ENCODE measurements at places on chromosomes 12 and 14.

GRCh38 chr12:50192908-50193307 lies 25.7 kb upstream of the CERS5 start:
- peak; percentile 77 for DNase-seq

DNA sequence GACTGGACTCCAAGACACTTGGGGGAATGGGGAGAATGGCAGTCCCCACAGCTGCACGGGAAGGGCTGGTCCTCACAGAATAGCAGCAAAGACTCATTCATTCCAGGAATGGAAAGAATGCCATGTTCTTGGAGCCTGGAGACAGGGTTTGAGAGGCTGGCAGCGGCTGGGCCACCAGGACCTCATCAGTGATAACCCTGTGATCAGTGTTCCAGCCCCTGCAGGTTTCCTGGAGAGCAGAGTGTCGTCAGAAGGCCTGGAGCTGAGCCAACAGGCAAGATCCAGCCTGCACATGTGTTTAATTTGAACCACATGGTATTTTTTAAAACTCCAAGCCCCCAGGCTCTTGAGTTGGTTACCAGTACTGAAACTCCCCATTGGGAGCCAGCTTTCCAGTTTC lies 11.3 kb downstream of the BDKRB1 start:
- DNase-seq: peak; percentile 89

- no peak for DNase-seq
Measured at GRCh38 chr14:58141893-58142292, 10.1 kb downstream of the ARMH4 start.

- DNase-seq: peak; percentile 100
Measured at GRCh38 chr12:6336079-6336888, 5.6 kb downstream of the TNFRSF1A start.

DNA sequence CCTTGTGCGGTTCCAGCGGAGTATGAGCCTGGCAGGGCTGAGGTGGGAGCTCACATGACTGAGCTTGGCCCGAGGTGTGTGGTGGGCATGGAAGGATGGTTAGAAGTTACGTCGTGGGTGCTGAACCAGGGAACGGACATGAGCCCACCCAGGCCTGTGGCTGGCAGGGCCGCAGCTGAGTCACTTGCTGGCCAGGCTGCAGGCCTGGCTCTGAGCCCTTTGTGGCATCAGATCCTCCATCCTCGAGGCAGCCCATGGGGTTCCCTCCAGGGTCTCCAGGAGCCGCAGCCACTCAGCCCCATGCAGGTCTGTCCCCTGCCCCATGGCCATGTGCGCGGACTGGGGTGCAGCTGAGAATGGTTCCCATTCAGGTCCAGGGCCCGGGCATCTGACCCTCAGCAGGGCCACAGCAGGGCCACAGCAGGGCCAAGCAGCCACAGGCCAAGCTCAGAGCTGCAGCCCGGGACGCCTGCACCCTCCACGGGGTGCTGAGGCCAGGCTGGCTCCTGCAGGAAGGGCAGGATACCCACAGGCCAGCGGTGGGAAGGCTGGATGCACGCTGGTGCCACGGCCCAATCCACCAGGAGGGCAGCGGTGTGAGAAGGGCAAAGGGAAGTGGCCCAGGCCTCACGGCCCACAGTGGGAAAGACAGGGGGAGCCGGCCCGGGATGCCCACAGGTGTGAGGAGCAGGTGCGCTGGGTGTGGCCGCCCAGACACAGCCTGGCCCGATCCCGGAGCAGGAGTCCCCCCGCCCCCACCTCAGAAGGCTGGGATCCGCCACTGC lies 26.3 kb upstream of the ULK1 start:
- no peak for DNase-seq

GRCh38 chr12:51951843-51952722 lies 584 bp downstream of the ACVR1B start:
- no peak for DNase-seq

- DNase-seq: no peak
Measured at GRCh38 chr12:17139931-17140330, 534.0 kb upstream of the LMO3 start.

- peak; percentile 41 for DNase-seq
Measured at GRCh38 chr14:69695322-69696203, 71.4 kb upstream of the SRSF5 start.

- DNase-seq: no peak
Measured at GRCh38 chr12:79156846-79157463, 292.4 kb downstream of the SYT1 start.

Measured in fibroblast of skin of abdomen (primary cell).